Activated T-helper 17 cell treated with anti-CD3 and anti-CD28 coated beads, Interleukin-2, amount 50 U/mL, for 72 hours (primary cell): ENCODE measurements at places on chromosomes 1 and 21.

- ATAC-seq = no peak
Observed at GRCh38 chr21:45248893-45249381, 38.8 kb downstream of the POFUT2 start.

DNA sequence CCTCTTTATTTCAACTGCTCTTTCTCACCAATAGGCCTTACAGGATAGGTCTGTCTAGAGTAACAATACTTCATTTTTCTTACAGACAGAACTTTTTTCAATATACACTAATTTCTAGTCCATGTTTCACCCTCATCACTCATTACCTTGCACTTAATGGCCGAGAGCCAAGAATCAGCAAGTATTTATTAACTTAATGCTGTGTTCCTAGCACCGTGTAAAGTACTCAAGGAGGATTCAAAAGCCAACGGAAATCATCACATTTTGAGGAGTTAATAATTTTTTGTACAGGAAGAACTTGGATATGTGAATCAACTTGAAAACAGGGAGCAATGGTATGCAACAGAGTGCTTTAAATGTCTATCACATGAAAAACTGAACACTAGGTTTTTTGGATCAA, 102.0 kb downstream of the PTPN14 start:
- no peak for ATAC-seq

DNA sequence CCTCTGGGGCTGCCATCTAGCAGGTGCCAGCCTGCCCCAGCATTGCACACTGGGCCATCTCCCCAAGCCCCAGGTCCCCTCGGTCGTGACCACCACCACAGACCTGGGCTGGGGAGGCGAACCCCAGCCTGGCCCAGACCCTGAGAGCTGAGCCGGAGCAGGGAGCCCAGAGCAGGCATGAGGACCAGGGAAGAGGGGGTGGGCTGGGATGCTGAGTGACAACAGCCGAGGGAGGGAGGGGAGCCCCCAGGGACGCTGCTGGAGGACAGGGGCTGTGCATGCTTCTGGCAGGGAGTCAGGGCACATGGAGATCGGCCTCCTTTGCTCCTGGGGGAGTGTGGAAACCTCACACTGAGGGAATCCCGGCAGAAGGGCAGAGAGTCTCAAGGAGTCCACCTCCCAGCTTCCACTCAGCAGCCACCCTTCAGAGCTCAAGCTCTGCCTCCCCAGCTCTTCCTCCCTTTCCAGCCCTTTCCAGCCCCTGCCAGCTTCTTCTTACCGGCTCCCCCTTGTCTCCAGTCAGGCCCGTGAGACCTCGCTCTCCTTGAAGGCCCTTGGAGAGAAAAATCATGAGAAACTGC, 23.7 kb upstream of the PEF1 start:
- no peak for ATAC-seq

- ATAC-seq = no peak
Observed at GRCh38 chr1:98975113-98975512, 29.5 kb downstream of the PLPPR5 start.

DNA sequence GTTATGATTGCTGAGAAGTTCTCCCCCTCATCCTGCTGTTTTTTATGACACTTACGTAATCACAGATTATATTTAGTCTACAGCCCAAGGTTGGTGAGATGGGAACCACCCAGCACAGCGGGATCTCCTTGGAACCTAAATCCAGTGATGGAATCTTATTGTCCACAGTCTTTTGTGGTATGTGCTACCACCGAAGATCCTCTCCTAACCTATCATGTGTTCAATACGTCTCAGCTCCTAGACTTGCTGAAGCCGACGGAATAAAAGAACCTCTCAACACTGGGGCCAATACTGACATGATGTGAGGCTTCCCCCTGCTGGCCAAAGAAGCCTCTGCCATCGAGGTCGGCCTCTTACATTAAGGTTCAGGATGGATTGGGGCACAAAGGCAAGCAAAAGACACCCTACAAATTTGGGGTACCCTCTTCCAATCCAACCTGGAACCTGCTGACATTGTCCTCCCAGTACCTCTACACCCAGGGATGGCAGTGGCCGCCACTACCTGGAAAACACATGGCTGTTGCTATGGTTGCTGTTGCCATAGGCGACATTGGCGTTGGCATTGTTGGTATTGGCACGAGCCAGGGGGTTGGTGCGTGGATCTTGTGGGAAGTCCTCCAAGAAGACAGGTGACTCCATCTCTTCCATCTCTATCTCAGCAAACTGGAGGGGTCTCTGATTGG, 19.4 kb upstream of the KIF21B start:
- ATAC-seq = peak; percentile 89

GRCh38 chr1:63122079-63122478, 200.3 kb upstream of the FOXD3 start:
- ATAC-seq = no peak

GRCh38 chr1:198205016-198205684, 48.4 kb downstream of the NEK7 start:
- no peak for ATAC-seq

DNA sequence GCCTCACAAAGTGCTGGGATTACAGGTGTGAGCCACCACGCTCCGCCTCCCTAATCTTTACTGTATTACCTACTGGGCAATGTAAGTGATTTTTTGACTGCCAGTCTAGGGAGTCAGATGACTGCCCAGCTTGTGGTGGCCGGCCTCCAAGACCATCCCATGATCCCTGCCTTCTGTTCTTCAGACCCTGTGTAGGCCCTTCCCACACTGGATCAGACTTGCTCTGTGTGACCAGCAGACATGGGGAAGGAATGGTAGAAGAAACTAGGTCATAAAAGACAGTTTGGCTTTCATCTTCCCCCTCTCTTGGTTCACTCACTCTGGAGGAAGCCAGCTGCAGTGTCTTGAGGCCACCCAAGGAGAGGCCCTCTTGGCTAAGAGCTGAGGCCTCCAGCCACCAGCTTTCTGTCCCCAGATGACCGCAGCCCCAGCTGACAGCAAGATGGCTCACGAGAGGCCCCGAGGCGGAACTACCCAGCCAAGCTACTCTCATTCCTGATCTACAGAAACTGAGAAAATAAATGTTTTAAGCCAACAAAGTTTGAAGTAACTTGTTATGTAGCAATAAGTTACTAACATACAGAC, 14.5 kb upstream of the CBR3 start:
- ATAC-seq = no peak

GRCh38 chr1:224668984-224669383, 52.9 kb downstream of the CNIH3 start:
- ATAC-seq = no peak

DNA sequence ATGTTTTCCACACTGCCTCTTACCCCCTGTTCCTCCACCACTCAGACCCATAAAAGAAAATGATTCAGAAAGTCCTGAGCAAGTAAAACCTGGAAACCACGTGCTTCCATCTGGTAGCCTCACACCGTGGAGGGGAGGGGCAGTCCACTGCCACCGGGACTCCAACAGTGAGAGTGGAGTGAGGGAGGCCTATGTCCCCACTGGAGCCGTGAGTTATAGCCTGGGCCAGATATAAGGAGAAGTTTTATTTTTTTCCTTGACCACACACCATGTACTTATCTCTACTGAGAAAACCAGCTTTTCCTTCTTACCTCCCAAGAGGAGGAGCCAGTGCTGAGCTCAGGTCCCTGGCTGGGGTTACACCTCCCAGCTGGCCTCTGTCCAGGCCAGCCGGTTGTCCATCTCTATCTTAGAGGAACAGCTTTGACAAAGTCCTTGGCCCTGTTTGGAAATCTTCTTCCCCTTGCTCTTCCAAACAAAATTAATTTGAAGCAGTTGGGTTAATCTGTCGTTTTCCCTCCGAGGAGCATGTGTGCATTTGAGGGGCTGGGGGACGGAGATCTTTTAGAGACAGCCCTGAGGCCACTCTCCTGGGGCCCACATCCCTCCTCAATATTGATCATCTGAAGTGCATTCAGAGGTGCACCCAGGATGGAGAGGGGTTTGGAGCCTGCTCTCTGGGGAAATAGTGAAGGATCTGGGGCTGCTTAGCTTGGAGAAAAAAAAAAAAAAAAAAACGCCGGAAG, 49.1 kb upstream of the SERBP1 start:
- peak; percentile 80 for ATAC-seq

DNA sequence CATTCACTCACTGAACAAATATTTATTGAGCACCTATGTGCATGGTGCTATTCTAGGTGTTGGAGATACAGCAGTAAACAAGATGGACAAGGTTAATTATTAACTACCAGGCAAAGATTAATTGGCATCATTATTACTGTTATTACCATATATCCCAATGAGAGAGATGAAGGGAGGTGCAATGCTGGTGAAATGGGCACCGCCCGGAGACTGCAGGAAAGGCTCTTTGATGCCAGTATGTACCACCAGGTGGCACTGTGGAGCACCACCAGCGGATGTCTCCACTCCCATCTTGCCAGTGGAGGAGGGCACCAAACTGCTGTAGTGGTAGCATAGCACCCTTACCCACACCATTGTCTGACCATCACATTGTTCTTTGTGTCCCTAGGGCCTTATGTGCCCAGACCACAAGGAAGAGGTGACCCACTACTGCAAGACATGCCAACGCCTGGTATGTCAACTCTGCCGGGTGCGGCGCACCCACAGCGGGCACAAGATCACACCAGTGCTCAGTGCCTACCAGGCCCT, 3.0 kb downstream of the TRIM46 start:
- ATAC-seq = peak; percentile 42

GRCh38 chr1:89259283-89259971, 13.2 kb downstream of the GBP5 start:
- ATAC-seq = peak; percentile 64

- ATAC-seq = no peak
Observed at GRCh38 chr1:24932725-24933294, 2.7 kb upstream of the RUNX3 start.

DNA sequence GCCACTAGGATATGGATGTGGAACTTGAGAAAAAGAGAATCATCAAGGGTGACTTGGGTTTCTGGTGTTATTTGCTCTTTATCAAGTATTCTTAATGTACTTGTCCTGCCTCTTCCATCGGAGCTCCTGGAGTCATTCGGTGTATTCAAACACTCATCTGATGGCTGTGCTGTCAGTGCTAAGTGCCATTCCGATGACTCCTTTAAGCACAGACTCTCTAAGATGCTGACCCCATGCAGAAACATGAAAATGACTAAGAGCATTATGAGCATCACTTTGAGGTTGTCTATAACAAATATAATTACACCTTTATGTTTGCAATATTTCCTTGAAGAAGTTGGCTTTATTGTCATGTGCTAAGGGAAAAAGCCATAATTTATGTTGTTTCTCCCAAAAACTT, 11.3 kb upstream of the RPL5 start:
- no peak for ATAC-seq

GRCh38 chr1:92730476-92730875, 54.4 kb downstream of the EVI5 start:
- ATAC-seq = no peak

GRCh38 chr1:4573526-4573925, 80.9 kb upstream of the AJAP1 start:
- ATAC-seq = no peak

DNA sequence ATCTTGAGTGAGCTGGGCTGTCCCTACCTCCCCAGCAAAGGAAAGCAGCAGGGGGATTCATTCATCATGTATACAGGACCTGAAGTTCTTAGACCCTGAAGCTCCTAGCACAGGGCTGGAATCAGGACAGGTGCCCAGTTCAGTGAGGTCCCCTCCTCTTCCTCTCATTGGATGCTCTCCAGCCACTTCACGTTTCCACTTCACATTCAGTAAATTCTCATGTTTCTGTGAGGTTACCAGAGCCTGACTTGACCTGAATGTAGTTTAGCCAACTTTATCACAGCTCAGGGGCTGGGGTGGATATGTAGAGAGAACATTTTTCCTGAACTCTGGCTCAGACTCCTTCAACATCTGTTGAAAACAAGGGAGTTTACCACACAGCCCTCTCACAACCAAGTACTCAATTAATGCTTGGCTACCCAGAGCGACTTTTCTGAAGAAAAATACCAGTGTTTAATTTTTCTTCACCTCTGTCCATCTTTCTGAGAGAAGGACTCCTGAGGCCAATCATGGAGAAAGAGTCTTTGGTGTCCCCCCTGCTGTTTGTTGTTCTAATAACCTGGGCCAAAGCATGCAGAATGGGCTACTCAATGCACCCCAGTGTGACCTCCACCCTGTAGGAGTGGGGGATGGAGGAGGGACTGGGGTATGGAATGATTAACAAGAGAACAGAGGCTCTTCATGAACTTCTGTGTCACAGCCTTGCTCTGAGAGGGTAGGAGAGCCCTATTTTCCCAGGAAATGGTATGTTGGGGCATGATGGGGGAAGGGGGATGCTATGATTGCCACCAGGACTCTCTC, 108.3 kb upstream of the FGGY start:
- ATAC-seq = no peak

- ATAC-seq = no peak
Observed at GRCh38 chr1:17204546-17205440, at the start of gene PADI1. Gene PADI1, plus strand, starts transcription at chr1:17205128. Its CDS starts 90 bp downstream, at chr1:17205218.

DNA sequence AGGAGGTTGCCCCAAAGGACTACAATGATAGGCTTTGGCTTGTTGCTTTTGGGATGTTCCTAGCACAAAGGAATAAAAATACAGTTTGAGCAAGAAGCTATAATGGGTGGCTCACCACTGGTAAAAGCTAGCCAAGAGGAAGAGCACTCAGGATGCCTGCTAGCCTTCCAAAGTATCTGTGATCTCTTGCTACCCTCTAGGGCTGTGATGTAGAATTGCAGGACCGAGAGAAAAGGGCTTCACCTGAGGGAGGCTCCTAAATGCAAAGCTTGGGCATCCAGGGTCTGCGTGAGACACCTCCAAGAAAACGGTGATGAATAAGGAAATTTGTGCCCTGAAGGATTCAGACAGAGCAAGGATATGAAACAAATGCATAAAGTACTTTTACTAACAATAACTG, 17.7 kb downstream of the IVL start:
- ATAC-seq = no peak

DNA sequence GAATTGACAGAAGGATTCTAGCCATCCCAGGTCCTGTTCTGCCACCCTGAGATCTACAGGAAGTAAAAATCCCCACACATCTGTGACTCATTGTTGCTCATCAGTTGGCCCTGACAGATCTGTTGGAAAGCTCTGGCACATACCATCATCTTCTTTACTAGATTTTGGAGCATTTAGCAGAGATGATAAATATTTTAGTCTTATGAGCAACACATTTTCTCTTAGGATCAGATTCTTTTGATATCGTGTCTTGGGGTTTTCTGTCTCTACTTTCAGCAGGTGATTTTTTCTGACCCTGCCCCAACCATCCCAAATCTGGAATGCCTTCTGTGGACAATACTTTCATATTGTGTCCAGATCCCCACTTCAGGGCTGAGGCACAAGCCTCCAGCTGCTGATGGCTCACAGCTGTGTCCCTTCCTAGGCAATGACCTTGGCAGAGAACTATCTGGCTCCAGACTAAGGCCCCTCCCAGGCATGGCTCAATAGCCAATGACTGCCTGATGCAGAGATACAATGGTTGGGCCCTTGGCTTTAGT, 102.8 kb downstream of the GDAP2 start:
- peak; percentile 76 for ATAC-seq

GRCh38 chr1:88529581-88529980, 154.5 kb upstream of the PKN2 start:
- no peak for ATAC-seq

- ATAC-seq = no peak
Observed at GRCh38 chr1:78843546-78843945, 163.0 kb downstream of the ADGRL4 start.

GRCh38 chr1:175073633-175074032, 6.0 kb downstream of the TNN start:
- ATAC-seq = no peak

- ATAC-seq = no peak
Observed at GRCh38 chr1:196305216-196305615, 303.0 kb downstream of the KCNT2 start.

GRCh38 chr1:111643696-111644095, 24.1 kb downstream of the RAP1A start:
- ATAC-seq = no peak
